Body of pancreas (tissue), 4 donors: ENCODE measurements at places on chromosomes 1 and 21.

GRCh38 chr1:116820369-116820768, 66.1 kb downstream of the CD2 start:
- H3K27ac ChIP-seq = peak overlapping the region; percentile 78
- H3K4me1 ChIP-seq = peaks cover 41% of the 10 kb centered on the region
- no peaks in the 10 kb centered on the region for H3K36me3 ChIP-seq
- peak; percentile 94 for DNase-seq

GRCh38 chr1:68908316-68908715, 411.4 kb upstream of the DEPDC1 start:
- no peak overlapping the region for H3K27ac ChIP-seq
- H3K27me3 ChIP-seq = no peaks in the 10 kb centered on the region
- DNase-seq = no peak
- H3K36me3 ChIP-seq = no peaks in the 10 kb centered on the region

GRCh38 chr21:44730951-44731579, 19.7 kb upstream of the TSPEAR start:
- no peaks in the 10 kb centered on the region for H3K27me3 ChIP-seq
- no peak overlapping the region for H3K4me3 ChIP-seq
- no peaks in the 10 kb centered on the region for H3K4me1 ChIP-seq

GRCh38 chr1:198657550-198658064, 18.8 kb downstream of the PTPRC start:
- no peak for DNase-seq
- no peak overlapping the region for H3K4me3 ChIP-seq
- H3K27ac ChIP-seq = peak overlapping the region; percentile 54
- no peaks in the 10 kb centered on the region for H3K27me3 ChIP-seq

DNA sequence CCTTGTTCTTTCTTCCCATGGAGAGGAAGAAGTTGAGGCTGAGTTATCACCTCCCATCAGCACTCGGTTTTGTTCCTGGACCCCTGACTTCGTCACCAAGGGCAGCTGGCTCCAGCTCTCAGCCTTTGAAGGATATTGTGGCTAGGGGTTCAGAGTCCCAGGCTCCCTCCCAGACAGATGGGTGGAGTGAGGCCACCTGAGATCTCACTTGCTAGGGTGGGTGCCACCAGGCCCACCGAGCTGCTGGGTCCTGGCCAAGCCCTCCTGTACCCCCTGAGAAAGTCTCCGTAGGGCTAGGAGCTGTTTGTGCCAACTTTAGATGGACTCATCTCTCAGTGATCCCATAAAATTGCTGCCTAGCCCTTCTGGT, 6.9 kb downstream of the MX2 start:
- H3K4me1 ChIP-seq = peaks cover 18% of the 10 kb centered on the region
- H3K27me3 ChIP-seq = no peaks in the 10 kb centered on the region
- no peak for DNase-seq
- H3K27ac ChIP-seq = peak overlapping the region; percentile 22
- H3K36me3 ChIP-seq = no peaks in the 10 kb centered on the region

DNA sequence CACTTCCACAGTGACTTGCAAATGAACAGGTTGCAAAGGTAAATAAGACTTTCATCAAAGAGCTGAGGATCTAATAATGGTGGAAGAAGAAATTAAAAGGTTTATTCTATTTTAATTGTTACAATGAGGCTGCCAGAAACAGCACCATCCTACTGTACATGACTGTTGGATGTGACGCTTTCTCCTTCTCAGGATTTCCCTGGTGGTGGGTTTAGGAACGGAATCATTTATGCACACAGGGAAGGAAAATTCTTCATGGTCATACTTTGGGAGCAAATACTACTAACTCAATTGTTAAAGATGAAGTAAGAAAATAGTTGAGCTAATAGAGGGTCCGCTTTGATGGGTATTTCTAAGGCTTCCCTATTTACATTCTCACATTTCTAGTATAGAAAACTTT, 22.2 kb upstream of the LYPLAL1 start:
- no peak overlapping the region for H3K27ac ChIP-seq
- no peak for DNase-seq

DNA sequence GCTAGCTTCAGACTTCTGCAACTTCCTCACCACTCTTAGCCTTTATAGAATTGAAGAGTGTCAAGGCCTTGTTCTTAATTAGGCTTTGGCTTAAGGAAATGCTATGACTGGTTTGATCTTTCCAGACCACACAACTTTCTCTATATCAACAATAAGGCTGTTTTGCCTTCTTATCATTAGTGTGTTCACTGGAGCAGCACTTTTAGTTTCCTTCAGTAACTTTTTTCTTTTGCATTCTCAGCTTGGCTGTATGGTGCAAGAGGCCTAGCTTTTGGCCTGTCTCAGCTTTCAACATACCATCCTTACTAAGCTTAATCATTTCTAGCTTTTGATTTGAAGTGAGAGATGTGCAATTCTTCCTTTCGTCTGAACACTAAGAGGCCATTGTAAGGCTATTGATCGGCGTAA, 8.6 kb downstream of the PRKACB start:
- H3K4me3 ChIP-seq = no peak overlapping the region
- H3K4me1 ChIP-seq = peaks cover 3% of the 10 kb centered on the region
- no peak overlapping the region for H3K27ac ChIP-seq
- no peaks in the 10 kb centered on the region for H3K36me3 ChIP-seq
- no peaks in the 10 kb centered on the region for H3K27me3 ChIP-seq

DNA sequence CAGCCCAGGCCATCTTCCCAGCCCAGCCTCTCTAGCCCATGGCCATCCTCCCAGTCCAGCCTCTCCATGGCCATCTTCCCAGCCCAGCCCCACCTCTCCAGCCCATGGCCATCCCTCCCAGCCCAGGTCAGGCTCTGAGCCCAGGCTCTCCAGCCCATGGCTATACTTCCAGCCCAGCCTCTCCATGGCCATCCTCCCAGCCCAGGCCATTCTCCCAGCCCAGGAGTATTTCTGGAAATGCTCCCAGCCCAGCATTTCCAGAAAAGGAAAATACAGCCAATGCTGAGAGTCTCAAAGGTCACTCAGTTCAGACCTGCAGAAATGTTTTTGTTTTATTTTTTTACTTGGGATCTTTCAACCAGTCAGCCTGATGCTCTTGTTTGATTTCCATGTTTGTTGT, 70.0 kb upstream of the ZNF281 start:
- peaks cover 10% of the 10 kb centered on the region for H3K4me1 ChIP-seq
- no peaks in the 10 kb centered on the region for H3K36me3 ChIP-seq
- no peak for DNase-seq
- no peak overlapping the region for H3K4me3 ChIP-seq
- H3K27ac ChIP-seq = no peak overlapping the region

GRCh38 chr1:32521165-32521564, 18.1 kb upstream of the ZBTB8A start:
- no peak for DNase-seq
- H3K36me3 ChIP-seq = no peaks in the 10 kb centered on the region
- H3K4me1 ChIP-seq = peaks cover 6% of the 10 kb centered on the region

- no peaks in the 10 kb centered on the region for H3K27me3 ChIP-seq
- H3K4me1 ChIP-seq = peaks cover 61% of the 10 kb centered on the region
- DNase-seq = no peak
- peak overlapping the region; percentile 93 for H3K27ac ChIP-seq
Observed at GRCh38 chr1:94540440-94541245, 916 bp downstream of the F3 start.

DNA sequence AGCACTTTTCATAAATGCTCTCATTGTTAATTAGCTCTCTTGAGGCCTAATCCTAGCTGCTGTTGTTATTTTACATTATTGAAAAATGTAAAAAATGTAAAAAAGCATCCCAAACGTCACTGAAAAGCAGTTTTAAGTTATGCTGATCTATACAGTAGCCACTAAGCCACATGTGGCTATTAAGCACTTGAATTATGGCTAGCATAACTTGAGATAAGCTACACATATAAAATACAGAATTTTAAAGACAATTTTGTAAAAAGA, 18.4 kb upstream of the DNASE2B start:
- H3K36me3 ChIP-seq = no peaks in the 10 kb centered on the region
- no peak overlapping the region for H3K4me3 ChIP-seq
- peaks cover 8% of the 10 kb centered on the region for H3K4me1 ChIP-seq
- H3K27me3 ChIP-seq = no peaks in the 10 kb centered on the region
- no peak for DNase-seq

GRCh38 chr1:105343317-105343716, 1593.6 kb downstream of the AMY1C start:
- no peaks in the 10 kb centered on the region for H3K36me3 ChIP-seq
- no peak for DNase-seq
- H3K4me1 ChIP-seq = no peaks in the 10 kb centered on the region
- no peak overlapping the region for H3K4me3 ChIP-seq
- no peak overlapping the region for H3K27ac ChIP-seq

DNA sequence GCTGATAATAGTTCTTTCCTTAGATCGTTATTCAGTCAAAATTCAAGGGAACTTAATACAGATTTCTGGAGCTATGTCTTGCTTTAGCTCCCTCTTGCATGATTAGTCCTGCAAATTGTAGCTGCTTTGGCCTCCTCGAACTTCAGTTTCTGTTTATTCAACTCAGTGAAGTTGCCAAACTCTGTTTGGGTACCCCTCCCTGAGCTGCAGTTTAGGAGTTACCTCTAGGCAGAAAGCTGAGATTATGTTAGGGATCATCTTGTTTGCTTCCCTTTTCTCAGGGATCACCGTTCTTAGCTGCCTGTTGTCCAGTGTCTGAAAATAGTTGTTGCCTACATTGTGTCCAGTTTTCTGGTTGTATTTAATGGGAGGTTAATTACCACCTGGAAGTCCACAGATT, 43.5 kb downstream of the SNX27 start:
- no peaks in the 10 kb centered on the region for H3K27me3 ChIP-seq
- H3K4me3 ChIP-seq = no peak overlapping the region
- H3K27ac ChIP-seq = no peak overlapping the region
- H3K36me3 ChIP-seq = peaks cover 2% of the 10 kb centered on the region
- DNase-seq = no peak

DNA sequence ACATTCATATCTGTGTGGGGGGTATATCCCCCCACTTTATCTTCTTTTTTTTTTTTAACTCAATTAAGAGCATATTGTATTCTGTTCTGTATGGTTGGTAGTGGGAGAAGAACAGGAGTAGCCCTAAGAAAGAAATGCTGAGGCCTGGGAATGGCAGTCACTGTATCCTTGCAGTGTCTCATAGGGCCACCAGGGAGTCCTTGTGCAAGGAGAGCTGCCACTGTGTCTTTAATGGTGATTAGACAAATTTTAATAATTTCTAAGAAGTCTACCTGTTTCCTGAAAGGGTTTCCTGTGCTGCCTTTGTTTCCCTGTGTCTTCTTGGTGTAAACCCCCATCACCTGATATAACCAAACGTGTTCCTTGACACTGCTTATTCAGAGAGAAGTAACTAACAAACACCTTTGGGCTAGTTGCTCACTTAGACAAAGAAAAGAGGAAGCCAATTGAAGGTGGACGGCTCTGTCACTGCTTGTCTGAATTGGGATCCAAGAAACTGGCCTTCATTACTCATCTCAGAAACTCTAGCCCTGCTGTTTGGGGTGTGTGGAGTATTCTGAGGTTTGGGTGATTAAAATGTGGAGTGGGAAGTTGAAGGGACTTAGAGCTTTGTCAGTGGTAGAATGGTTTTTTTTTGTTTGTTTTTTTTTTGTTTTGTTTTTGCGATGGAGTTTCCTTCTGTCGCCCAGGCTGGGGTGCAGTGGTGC, 15.2 kb downstream of the GIPC2 start:
- H3K27me3 ChIP-seq = no peaks in the 10 kb centered on the region
- no peak overlapping the region for H3K4me3 ChIP-seq
- no peak for DNase-seq
- no peaks in the 10 kb centered on the region for H3K36me3 ChIP-seq

GRCh38 chr1:168613691-168614231, 37.4 kb downstream of the XCL1 start:
- DNase-seq = no peak
- no peak overlapping the region for H3K4me3 ChIP-seq
- H3K27me3 ChIP-seq = no peaks in the 10 kb centered on the region
- no peaks in the 10 kb centered on the region for H3K36me3 ChIP-seq
- no peak overlapping the region for H3K27ac ChIP-seq

- H3K27me3 ChIP-seq = no peaks in the 10 kb centered on the region
- no peaks in the 10 kb centered on the region for H3K36me3 ChIP-seq
- no peak overlapping the region for H3K4me3 ChIP-seq
- DNase-seq = no peak
Observed at GRCh38 chr1:163450986-163451385, 129.2 kb downstream of the NUF2 start.

GRCh38 chr1:60008500-60008899, 65.1 kb downstream of the C1orf87 start:
- DNase-seq = no peak
- H3K4me3 ChIP-seq = no peak overlapping the region
- H3K4me1 ChIP-seq = no peaks in the 10 kb centered on the region
- no peaks in the 10 kb centered on the region for H3K27me3 ChIP-seq

- no peak for DNase-seq
- no peaks in the 10 kb centered on the region for H3K36me3 ChIP-seq
- H3K4me3 ChIP-seq = no peak overlapping the region
- H3K4me1 ChIP-seq = no peaks in the 10 kb centered on the region
- H3K27me3 ChIP-seq = no peaks in the 10 kb centered on the region
Observed at GRCh38 chr1:94120570-94120901, 412 bp downstream of the ABCA4 start.
